ENCODE measurements at places on chromosomes 2 and 18.

GRCh38 chr2:37698931-37699481 lies 27.6 kb upstream of the CDC42EP3 start:
- DNase-seq, result no peak

- no peak for DNase-seq
Measured at GRCh38 chr2:234254783-234255521, 204.4 kb downstream of the SPP2 start.

DNA sequence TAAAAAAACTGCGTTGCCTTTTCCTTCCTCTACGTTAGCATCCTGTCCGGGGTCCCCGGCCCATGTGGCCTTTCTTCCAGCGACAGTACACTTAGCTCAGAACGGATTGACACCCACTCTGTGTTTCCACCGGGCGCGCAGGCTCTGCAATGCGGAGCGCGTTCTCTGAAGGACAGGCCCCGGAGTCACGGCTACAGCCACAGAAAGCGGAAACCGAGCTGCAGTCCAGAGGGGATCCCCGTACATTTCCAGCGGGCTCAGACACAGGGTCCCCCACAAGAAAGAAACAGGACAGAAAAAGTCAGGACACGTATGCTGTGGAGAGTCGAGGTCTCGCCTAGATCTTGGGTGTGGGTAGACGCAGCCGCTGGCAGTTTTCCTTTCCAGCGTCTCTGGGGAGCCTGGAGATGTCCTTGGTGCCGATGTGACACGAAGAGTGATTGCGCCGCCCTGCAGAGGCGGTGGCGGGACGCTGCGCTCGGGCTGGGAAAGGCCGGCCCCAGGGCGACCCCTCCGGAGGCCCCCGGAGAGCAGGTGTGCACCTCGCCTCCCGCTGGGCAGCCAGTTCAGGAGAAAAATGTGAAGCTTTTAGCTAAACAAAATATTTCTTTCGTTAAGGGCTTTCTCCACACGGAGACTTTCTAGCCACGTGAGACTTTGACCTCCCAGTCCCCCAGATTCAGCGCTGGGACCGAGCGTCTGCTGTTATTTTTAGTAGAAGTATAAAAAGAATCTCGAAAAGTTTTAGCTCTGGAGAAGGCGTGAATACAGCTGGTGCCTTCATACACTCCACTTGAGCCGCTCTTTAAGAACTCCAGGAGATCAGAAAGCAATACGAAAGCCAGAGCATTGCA lies 1.3 kb upstream of the ACKR3 start:
- no peak for DNase-seq

DNA sequence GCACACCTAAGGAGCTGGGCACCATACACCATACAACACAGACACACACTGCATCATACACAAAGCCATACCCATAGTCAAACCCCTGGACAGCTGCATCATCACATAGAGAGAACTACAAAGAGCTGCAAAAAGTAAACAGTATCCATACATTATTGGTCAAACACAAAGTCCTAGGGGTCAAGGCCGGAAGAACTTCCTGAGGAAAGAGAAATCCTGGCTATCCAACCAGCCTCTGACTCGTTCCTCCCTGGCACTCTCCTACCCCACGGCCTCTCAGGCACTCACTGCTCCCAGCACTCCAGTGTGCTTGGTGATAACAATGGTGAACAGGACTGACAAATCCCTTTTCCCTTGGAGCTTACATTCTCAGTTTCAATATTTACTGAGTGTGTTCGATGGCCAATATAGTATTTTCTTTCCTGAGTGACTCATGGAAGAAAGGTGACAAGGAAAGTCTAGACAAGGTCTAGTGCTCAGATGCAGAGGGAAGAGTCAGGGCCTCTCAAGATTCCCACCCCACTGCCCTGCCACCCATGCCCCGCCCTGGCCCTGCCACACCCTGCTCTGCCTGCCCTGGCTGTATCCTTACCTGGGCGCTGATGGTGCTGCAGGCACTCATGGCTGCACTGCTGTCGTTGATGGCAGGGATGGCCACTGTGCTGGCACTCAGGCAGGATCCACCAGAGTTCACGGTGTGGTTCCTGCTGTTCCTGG lies 3.4 kb downstream of the CFAP65 start:
- DNase-seq, result no peak

DNA sequence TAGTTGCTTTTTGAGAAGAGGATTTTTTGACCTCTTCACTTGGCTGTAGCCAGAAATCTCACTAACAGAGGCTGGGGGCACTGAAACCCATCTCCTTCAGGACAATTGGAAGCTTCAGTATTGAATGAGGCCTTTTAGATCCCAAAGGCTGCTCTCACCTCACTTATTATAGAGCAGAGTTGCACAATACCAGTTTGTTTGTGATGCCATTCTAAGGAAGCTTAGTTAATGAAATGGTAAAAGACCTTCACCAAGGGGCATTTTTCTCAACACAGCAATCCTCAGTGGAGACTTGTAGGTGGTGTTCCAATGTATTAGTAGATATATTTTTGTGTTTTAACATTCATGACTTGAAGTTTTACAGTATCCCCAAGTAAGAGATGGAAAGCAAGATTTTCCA lies 71.0 kb upstream of the RFX8 start:
- no peak for DNase-seq

- DNase-seq, result no peak
Measured at GRCh38 chr18:55452123-55452611, 135.8 kb downstream of the TCF4 start.

- DNase-seq, result no peak
Measured at GRCh38 chr2:12597610-12598009, 119.1 kb upstream of the TRIB2 start.

- DNase-seq, result no peak
Measured at GRCh38 chr2:187991389-187991788, 300.3 kb upstream of the GULP1 start.

DNA sequence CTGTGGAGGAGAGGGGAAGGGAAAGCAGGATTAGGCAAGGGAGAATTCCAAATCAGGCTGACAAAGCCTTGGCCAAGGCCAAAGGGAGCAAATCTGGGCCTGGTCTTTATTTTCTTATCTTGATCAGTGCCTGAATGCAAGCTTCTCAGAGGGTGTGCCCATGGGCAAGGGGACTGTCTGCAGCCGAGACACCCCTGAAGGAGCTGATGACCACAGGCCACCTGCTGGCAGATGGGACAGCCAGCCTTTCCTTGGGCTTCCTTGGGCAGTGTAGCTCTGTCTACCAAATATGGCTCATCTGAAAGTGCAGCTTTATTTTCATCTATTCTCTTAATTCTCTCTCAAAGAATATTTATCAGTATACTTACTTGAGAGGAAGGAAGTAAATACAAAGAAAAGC lies 117.0 kb downstream of the PKP4 start:
- no peak for DNase-seq

DNA sequence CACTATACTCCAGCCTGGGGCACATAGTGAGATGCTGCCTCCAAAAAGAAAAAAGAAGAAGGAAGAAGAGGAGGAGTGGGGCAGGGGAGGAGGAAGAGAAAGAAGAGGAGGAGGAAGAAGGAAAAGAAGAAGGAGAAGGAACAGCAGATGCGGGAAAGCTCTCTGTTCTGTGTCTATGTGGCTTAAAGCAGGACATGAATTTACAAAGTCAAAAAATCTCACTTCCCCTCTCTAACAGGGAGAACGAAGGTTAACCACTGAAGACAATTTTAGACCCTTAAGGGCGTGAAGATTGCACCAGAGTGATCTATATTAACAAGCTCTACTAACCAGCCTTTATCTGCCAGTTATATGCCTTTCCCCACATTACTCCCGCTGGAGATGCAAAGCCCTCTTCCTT lies 258.9 kb downstream of the METTL4 start:
- DNase-seq, result peak; percentile 54

GRCh38 chr2:208595386-208596275 lies 189.0 kb downstream of the PTH2R start:
- DNase-seq, result no peak

DNA sequence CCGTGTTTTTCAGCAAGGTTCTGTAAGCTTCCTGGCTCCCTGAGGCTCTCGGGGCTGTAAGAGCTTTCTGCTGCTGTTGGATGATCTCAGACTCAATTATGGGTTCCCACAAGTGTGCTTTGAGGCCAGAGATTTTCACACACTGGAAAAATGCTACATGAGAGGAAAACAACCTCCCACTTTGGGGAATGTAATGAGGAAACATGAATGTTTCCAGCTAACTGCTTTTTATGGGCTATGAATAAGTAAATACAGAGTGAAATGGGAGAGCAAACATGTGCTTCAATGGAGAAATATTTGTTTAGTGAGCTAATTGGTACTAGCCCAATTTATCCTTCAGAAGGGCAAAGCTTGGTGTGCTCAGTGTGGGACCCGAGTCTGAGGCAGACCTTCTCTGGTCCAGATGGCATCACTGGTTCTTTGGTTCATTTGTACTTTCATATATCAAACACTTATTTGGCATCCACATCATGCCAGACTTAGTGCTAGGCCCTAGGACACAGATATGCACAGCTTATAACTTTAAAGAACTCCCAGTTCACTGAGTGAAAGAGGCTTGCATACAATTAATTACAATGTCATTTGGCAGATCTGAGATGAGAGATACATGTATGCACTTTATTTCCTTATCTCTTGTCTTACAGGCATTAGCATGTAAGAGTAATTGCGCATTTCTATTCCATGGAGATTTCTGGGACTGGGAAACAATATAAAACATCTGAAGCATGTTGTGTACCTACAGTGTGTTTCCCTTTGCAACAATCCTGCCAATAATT lies 248.8 kb downstream of the RDH14 start:
- no peak for DNase-seq

GRCh38 chr2:30243231-30243630 lies 11.9 kb downstream of the LBH start:
- no peak for DNase-seq

- DNase-seq, result peak; percentile 66
Measured at GRCh38 chr18:35038881-35039491, 2.2 kb upstream of the MAPRE2 start.

DNA sequence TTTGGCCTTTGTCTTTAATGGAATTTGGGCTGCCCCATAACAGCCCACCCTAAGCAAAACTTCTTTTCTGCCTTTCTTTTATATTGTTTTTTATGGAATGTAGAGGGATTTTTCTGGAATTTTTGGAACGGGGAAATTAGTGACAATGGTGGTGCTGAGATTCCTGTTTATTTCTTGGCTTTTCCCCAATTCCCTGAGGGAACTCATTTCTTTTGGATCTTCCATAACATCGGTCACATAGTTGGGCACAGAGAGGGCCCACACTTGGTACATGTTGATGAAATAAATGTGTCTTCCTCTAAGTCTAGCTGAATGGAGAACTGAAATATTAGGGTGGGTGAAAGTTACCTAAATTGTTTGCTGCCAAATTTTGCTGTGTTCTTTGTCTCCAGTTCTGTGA lies 191.6 kb upstream of the TNP1 start:
- DNase-seq, result no peak

- no peak for DNase-seq
Measured at GRCh38 chr2:156481312-156481711, 45.1 kb downstream of the GPD2 start.

- no peak for DNase-seq
Measured at GRCh38 chr2:33145459-33145858, 198.7 kb downstream of the LTBP1 start.

DNA sequence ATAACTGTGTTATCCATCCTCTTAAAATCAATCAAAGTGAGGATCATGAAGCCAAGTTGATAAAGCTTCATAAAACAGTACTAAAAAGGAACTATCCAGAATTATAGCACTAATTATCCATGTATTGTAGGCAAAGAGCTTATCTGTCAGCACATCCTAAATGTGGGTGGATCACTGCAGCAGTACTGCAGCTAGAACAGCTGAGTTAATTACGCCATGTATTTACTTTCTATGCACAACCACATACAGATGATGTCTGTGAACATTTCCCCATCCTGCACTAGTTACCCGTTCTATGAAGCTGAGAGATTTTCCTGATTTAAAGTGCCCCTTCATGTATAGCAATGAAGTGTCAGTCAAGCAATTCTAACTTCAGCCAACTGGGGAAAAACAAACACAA lies 96.6 kb downstream of the RAPH1 start:
- no peak for DNase-seq

- no peak for DNase-seq
Measured at GRCh38 chr18:72283148-72283925, 260.8 kb downstream of the CBLN2 start.

DNA sequence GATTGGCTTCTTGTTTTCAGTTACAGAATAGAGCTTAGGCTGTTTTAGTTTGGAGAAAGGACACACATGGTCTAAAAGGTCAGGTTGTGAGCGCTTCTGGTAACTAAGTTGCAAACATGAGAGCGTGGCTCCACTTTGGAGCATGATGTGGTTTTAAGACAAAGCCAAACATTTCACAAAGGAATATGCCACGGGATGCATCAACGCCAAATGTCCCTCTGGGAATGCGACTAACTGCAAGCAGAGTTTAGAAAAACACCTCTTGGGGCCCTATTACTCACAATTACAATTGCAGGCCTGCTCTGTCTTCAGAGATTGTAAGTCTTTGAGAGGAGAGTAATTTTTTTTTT lies 25.4 kb downstream of the MYO7B start:
- no peak for DNase-seq

DNA sequence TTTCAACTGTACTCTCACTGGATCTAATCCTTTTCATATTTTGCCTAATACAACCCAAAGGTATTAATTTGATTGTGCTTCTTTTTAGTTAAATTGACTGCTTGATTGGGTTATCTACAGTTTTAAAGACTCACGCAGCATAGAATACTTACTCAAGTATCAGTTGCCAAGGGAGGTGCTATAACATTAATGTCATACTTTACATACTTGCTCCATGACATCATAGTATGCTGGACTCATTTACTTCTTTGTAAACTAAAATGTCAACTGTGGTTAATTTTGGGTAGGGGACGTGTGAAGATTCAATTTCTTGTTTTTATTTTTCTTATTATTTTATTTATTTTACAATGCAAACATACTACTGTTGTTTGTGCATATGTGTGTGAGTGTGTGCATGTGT lies 716.2 kb upstream of the VRK2 start:
- no peak for DNase-seq

- DNase-seq, result no peak
Measured at GRCh38 chr2:212547716-212548454, 9.3 kb upstream of the ERBB4 start.

DNA sequence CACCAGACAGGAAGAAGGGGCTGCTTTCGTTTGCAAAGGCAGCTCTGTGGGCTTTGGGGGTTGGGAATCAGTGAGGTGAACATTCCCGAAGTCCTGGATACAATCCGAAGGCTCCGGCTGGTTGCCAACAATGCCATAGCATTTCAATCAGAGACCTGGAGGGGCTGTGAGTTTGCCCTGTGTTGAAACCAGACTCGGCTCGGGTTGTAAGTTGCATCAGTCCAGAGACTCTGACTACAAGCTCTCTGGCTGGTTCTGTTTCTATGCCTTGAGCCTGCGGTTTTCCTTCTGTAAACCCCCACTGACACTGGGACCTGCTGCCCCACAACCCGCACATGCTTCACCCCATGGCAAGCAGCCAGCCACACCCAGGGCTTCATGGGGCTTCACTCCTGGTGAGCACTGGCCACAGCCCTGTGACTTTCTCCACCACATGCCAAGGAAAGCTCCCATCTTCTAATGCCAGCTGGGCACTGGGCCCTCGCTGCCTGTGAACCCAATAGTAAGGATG lies 85.7 kb upstream of the ODC1 start:
- DNase-seq, result peak; percentile 46

- no peak for DNase-seq
Measured at GRCh38 chr18:76984193-76985155, 148.1 kb downstream of the MBP start.
